HS-27A (cell line): ENCODE measurements at places on chromosomes 16 and 17.

DNA sequence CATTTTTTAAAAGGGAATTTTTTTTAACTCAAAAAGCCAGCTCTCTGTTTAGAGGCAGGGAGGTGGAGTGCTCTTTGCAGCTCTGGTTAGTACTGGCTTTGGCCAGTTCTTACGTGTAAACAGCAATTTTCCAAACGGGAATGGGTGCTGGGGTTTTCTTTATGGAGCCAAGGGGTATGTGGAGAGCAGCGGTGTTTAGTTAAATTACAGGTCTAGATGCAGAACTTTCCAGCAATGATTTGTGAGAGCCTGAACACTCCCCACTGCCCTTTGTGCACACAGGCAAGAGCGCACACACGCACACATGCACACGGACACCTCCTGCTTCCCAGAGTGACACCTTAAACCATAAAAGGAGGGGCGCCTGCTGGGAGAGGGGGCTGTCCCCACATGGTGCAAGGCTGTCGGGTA lies 140.2 kb downstream of the MSI2 start:
- no peak for DNase-seq

- no peak for DNase-seq
Observed at GRCh38 chr16:56422896-56423441, 2.4 kb downstream of the AMFR start.

- no peak for DNase-seq
Observed at GRCh38 chr17:48717367-48718226, 4.7 kb downstream of the PRAC1 start.

- DNase-seq, result no peak
Observed at GRCh38 chr17:29180788-29181160, 576 bp upstream of the MYO18A start.

- no peak for DNase-seq
Observed at GRCh38 chr17:49365667-49366066, 3.6 kb upstream of the ZNF652 start.

DNA sequence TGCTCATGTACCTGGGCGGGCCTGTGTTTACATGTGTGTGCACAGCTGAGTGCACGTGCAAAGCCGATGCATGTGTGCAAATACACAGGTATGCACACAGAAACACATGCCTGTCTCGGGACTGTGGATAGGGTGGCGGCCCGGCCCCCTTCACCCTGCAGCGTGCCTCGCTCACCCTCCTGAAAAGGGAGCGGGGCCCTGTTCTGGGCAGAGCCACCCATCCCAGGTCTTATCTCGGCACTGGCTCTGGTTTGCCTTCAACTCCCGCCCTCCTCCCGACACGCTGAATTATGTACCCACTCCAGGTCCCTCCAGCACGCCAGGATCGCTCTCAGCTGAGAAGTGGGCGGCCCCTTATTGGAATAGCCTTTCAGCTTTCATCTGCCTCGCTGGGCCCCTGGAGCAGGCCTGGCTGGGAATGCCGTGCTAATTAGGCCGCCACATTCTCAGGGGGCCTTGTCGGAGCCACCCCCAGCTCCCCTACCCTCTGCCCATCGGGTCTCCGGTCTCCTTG lies 77.8 kb downstream of the RTN4RL1 start:
- no peak for DNase-seq

- DNase-seq, result no peak
Observed at GRCh38 chr16:54424043-54424451, 137.5 kb upstream of the IRX3 start.

- no peak for DNase-seq
Observed at GRCh38 chr17:29165261-29165660, 14.9 kb downstream of the MYO18A start.
